ENCODE measurements at places on chromosomes 12 and 14.

GRCh38 chr14:68759017-68759560, 33.8 kb downstream of the ZFP36L1 start:
- no peak for DNase-seq

DNA sequence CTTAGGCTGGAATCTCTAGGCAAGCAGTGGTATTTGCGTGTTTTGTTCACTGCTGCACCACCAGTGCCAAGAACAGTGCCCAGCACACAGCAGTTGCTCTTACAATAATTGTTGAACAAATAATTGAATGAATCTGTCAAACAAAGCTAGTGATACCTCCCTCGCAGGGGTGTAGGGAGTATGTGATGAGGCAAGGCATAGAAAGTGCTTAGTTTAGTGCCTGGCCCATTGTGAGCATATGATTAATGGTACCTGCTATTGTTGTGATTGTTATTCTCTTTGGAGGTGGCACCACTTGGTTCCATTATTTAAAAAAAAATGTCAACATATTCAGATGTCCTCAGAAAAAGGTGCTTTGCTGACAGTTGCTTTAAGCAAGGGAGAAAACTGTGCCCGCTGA, 210.1 kb upstream of the TBX3 start:
- DNase-seq: no peak

- peak; percentile 57 for DNase-seq
Measured at GRCh38 chr12:69130064-69130463, 109.3 kb upstream of the CPSF6 start.

DNA sequence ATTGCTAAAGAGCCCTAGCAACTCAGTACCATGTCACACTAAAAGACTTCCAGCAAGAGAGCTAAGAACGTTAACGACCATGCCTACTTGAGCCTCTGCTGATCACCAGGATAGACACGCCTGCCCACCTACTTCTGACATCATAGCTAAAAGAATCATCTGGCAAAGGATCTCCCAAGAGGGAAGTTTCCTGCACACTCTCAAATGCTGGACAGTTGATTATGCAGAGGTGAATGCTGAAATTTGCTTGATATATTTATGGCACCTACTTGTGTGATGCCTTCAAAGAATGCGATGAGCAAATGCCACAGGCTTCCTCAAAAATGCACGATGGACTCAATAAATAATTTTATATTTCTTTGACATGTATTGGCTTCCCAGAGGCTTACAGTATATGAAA, 113.6 kb downstream of the GALC start:
- no peak for DNase-seq

DNA sequence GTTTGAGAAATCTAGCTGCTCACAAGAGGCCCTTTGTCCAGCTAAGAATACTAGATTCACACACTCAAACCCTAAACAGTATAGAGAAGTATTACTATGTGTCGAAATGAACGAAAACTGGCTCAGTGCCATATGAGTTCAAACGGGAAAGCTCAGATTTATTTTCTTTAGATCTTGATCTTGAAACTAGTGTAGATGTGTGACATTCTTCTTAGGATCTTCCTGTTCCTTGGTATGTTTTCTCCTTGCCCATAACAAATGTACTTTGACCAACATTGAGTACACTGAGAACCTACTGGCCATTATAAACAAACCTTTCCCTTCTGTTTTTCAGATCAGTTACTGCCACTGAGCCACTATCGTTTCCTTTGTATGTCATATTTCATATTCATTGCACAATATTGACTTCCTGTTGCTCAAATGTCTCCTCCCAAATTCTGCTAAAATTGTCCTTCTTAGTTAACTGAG, 21.3 kb downstream of the MYBPC1 start:
- peak; percentile 31 for DNase-seq

- DNase-seq: no peak
Measured at GRCh38 chr14:75979071-75979571, 2.7 kb downstream of the TGFB3 start.

GRCh38 chr12:25723336-25723735, 170.3 kb upstream of the LMNTD1 start:
- no peak for DNase-seq

- DNase-seq: no peak
Measured at GRCh38 chr12:111310076-111310870, 58.6 kb downstream of the PHETA1 start.

DNA sequence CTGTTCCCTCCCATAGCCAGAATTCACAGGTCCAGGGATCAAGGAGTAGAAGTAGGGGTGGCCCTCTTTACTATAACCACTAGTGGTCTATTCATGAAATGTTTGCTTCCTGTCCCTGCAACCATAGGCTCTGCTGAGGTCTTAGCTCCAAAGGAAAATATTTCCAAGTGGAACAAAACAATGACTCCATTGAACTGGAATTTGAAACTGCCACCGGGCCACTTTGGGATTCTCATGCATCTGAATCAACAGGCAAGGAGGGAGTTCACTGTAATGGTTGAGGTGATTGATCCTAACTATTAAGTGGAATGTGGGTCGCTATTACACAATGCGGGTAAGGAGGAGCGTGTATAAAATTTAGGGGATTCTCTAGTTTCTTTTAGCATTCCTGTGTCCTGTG, 197.0 kb downstream of the ETNK1 start:
- no peak for DNase-seq

DNA sequence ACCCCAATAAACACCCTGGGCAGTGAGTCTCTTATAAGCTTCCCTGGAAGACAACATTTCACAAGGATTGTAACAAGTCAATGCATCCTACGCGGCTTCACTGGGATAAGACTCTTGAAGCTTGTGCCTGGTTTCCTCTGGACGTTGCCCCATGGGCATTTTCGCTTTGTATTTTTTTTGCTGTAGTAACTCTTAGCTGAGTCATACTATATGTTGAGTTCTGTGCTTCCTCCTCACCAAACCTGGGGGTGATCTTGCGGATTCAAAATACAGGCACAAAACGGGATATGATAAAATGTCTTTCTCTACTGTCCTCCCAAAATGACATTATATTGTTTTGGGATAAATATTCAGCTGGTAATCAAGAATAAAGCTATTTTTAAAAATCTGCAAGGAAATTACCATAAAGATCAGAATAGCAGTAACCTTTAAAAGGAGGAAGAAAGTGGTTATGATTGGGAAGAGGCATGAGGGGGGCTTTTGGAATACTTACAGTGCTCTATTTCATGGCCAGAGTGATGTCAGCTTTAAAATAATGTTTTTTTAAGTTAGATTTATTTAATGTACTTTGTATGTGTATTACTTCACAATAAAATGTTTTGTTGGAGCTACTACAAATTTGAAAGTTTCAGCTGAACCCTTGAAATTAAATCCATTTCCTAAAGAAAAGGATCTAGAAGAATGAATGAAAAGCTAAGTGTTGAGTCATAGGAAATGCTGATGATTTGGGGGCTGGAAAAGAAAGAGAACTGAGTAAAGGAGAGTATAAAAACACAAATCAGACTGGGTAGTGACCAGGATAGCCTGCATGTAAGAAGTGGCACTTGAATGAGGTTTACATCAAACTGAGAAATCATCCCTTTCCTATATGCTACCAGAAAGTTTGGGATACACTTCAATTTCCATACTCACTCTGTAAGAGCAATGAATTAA, 14.7 kb downstream of the BTBD7 start:
- DNase-seq: peak; percentile 76

GRCh38 chr12:97380440-97380839, 82.2 kb upstream of the RMST start:
- no peak for DNase-seq

DNA sequence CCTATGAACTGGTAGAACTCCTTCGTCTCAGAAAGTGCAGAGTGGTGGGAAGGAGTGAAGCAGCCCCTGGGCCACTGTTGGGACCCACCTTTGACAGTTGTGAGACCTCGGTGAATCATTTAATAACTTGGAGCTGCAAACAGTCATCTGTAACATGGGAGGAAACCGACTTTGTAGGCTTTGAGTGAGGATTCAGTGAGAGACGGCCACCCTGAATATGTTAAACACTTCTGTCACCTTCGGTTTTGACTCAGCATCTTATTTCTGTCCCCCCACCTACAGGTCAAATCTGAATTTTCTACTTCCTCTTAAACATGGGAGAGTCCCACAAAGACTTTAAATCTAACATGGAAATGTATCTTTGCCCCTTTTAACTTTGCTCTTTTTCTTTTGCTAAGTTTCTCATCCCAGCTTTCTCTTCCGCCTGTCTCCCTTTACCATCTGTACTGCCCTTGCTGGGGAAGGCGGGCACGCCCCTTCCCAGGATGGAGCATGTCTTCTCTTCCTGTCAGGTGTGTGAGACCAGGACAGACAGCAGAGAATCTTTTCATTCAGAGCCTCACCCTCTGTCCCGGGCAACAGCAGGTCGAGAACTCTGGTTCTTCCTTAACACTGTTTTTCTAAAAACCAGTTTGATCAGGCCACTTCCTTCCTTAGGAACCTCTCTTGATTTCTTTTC, 37.1 kb downstream of the ZC3H14 start:
- no peak for DNase-seq

GRCh38 chr12:48786591-48787544, 2.0 kb downstream of the ADCY6 start:
- DNase-seq: no peak

DNA sequence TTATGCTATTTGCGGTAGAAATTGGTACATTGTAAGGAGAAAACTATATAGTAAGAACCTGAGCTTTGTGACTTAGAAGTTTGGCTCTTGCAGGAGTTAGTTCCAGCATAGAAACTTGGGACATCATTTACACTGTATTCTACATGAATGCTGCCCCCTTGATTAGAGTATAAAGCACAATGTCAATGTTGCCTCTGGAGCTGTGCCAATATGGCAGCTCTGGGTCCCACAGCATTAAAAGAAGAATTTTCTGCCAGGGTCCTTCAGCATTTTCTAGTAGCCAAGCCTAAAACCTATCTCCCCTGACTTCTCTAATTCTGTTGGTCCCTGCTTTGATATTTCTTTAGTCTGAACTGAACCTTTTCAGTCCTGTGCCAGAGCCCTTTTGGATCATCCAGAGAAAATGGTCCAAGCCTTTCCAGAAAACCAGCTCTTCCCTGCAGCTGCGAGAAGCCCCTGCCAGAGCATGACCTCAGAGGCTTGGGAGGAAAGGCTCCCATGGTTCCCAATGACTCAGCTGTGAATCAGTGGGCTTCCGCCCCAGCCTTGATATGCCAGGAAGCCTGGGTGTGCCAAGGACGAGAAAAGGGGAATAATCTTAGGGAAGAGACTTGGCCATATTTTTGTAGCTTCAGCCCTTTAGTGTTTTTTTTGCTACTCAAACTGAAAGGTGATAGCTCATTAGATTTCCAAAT, 43.2 kb downstream of the PLEKHG7 start:
- no peak for DNase-seq

- DNase-seq: no peak
Measured at GRCh38 chr12:120199595-120200306, 1.2 kb downstream of the RPLP0 start.

GRCh38 chr12:26798640-26799039, 34.4 kb downstream of the ITPR2 start:
- DNase-seq: no peak

DNA sequence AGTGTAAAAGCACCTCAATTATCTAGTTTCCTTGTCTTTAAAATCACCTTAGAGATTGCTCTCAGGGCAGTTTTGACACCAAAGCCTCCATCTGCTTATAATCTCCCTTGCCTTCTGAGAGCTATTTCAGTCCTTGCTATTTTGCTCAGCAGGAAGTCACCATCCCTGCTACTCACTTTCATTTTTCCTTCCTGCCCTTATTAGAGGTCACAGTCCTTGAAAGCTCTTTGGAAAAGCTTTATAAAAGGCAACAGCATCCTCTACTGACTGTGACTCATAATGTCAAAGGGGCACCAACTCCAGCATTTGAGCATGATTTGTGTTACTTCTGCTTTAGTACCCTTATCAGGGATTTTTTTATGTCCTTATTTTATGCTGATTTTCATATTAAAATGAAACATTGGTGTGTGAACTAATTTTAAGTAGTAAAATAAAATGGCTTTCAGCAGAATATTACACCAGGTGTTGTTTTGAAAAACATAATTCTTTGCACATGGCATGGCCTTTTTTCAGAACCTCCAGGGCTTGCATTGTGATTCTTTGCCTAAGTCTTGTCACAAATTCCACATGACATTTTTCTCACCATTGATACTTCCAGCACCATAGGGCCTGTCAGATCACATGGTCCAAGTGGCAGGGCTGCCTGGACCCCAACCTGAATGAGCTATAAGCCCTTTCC, 213.0 kb downstream of the ADAMTS20 start:
- DNase-seq: peak; percentile 44

- no peak for DNase-seq
Measured at GRCh38 chr12:2290091-2290490, 237.3 kb downstream of the CACNA1C start.

DNA sequence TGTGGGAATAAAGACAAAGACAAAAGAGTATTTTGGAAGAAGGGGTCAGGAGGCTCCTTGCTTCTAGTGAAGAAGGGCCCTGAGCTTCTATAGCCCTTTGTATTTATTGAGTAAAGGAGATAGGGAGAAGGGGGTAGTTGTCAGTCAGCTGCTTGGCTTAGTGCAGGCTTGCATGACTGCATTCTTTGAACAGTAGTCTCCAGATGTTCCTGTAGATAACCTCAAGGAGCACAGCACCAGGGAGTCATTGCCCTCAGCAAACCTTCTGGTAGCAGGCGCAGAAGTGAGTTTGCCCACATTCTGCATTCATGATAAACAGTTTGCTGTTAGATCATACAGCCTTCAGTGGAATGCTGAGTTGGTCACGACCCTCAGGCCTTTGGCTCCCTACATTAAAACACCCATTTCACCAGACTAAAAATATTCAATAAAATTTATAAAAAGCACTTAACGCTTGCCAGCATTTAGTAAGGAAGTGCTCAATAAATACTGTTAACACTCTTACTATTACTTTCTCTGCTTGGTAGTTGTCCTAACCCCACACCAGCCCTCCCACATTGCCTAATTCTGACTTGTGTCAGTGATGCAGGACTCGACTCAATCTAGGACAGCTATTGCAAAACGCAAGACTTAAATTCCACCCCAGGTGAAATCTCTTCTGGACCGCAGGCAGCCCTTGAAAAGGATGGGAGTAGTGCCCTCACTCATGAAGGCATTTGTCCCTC, 3.0 kb upstream of the DHRS4 start:
- no peak for DNase-seq

DNA sequence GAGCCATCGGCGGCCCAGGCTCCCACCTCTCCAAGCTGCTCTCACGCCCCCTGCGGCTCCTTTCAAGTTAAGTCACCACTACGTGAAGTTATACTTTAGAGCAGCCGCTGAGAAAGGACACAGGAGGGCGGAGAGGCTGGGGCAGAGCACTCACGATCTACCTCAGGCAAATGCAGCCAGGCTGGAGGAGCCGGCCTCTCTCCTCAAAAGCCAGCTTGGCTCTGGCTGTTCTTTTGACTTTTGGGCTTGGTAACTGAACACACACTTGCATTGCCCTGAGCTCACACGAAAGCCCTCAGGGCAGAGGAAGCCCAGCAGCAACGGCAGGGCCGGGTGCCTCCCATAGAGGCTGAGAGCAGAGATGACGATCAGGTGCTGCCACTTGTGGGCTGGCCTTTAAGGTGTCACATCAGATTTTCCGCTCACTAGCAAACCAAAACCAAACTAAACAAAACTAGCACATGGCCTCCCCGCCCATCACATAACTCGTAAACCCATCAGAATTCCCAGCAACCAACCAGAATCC, 75.2 kb downstream of the PITPNM2 start:
- peak; percentile 68 for DNase-seq

Data from large intestine (tissue), 12 donors.